ENCODE measurements at places on chromosomes 4 and X. TPM values are rescaled to one million over a fixed set of nuclear protein-coding genes. Genes with fewer than 3 reads are reported as not detected.

PNMA5 gene
- total RNA-seq, result not detected

SPACA5 gene
- not detected for total RNA-seq

FHDC1 gene
- total RNA-seq, result 5.9 TPM

KCND1 gene
- 0.28 TPM for total RNA-seq

SOD3 gene
- total RNA-seq, result 3.4 TPM

CCNB3 gene
- 0.36 TPM for total RNA-seq

SMIM31 gene
- not detected for total RNA-seq

TMEM144 gene
- total RNA-seq, result 8.1 TPM

FGA gene
- 0.64 TPM for total RNA-seq

PLRG1 gene
- total RNA-seq, result 77.9 TPM

AR gene
- total RNA-seq, result 0.48 TPM

NAP1L3 gene
- 0.08 TPM for total RNA-seq

HSD17B13 gene
- total RNA-seq, result not detected

FGF13 gene
- 0.40 TPM for total RNA-seq

GPR173 gene
- 0.08 TPM for total RNA-seq

TIGD4 gene
- total RNA-seq, result 0.08 TPM

SLC30A9 gene
- 42.2 TPM for total RNA-seq

AMTN gene
- total RNA-seq, result not detected

HS6ST2 gene
- 8.5 TPM for total RNA-seq

SPANXN3 gene
- not detected for total RNA-seq

SRPX2 gene
- total RNA-seq, result 18.9 TPM

SLC49A3 gene
- total RNA-seq, result 2.7 TPM

CXXC4 gene
- total RNA-seq, result 0.12 TPM

CT83 gene
- total RNA-seq, result not detected

TMPRSS11F gene
- total RNA-seq, result 12.4 TPM

CT55 gene
- not detected for total RNA-seq

RS1 gene
- not detected for total RNA-seq

NDUFC1 gene
- 68.2 TPM for total RNA-seq

GPR143 gene
- total RNA-seq, result 2.8 TPM

EXOC1L gene
- not detected for total RNA-seq

ADRA2C gene
- 0.60 TPM for total RNA-seq

GALNTL6 gene
- not detected for total RNA-seq

HMX1 gene
- not detected for total RNA-seq

TLR6 gene
- 1.6 TPM for total RNA-seq

UGT2B11 gene
- not detected for total RNA-seq

KLKB1 gene
- total RNA-seq, result 0.08 TPM

SNCA gene
- 6.5 TPM for total RNA-seq

TLR2 gene
- total RNA-seq, result 7.0 TPM

TMSB15C gene
- total RNA-seq, result 0.12 TPM

METAP1 gene
- 75.4 TPM for total RNA-seq

TLR3 gene
- 5.8 TPM for total RNA-seq

CHIC2 gene
- 29.7 TPM for total RNA-seq

OR13H1 gene
- total RNA-seq, result not detected

CDX4 gene
- not detected for total RNA-seq

SMIM10 gene
- total RNA-seq, result 0.84 TPM

SPOCK3 gene
- not detected for total RNA-seq

RIPPLY1 gene
- total RNA-seq, result not detected

IQCM gene
- not detected for total RNA-seq
